Kidney glomerular epithelial cell (primary cell): ENCODE measurements at places on chromosomes 7 and 10.

DNA sequence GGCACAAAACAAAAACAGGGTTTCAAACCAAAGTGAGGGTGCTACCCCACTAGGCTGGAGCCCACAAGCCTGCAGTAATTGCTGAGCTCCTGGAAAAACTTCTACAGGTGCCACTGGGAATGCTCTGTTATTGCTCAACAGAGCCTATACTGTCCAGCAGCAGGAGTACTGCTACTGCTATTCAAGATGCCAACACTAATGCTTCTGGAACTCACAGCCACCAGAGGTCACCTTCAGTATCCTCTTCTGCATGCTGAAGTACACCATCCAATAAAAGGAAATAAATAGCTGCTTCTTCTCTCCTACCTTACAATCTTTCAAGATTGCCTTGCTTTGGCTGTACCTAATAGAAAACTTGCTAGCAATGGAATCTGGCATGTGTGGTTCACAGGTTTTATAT is 222.0 kb downstream of the LRRN3 start:
- no peak for DNase-seq

DNA sequence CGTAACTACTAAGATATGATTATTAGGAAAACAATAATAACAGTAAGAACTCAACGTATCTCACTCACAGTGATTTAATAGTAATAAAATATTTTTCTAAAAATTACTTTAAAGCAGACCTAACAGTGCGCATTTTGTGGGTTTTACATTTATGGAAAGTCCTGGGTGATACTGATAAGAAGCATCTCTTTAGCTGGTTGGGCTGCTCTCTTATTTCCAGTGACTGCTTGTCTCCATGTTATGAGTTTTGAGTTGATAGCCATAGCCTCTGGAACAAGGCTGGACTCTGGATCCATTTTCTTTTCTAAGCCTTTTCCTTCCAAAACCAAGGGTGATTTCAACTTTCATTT is 29.5 kb upstream of the INHBA start:
- DNase-seq = no peak

GRCh38 chr10:23955456-23956225 is 253.3 kb upstream of the KIAA1217 start:
- DNase-seq = no peak

DNA sequence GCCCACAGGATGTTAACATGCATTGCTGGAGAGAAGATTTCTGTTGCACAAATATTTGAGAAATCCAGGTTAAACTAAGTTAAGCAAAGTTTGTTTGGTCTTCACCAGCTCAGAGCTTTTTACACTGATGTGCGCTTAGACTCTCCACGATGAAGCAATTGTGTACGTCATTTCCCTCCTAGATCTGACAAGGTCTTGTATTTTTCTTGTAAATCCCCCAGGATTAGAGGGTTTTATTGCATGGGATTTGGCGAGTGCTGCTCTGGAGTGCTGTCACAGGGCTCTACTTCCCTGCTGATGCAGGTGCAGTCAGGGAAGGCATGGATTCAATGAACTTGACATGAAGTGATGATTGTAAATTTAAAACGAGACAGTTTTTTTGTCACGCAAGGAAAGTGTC is 173.3 kb downstream of the PDE1C start:
- no peak for DNase-seq

GRCh38 chr7:132436121-132436520 is 140.1 kb downstream of the PLXNA4 start:
- no peak for DNase-seq

DNA sequence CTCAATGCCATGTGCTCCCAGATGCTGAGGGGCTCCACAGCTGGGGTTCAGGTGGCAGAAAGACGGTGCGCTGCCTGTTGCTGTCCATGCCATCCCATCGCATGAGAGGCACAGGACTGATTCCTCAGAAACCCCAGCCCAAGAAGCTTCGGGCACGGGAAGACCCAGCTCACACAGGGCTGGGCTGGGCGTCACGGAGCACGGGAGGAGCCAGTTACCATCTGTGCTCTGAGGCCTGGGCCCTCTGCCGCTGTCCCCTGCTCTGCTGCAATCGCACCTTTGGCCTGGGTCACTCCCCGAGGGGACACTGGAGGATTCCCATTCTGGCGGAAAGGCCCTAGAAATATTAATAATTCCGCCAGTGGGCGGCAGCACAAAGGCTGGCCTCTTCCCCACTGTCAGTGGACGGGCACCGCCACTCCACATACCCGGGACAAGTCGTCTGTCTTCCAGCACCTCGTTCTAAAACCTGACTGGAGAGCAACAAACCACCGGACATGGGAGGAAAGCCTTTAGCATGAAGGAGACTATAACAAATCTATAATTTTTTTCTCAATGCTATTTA is 92.1 kb downstream of the PIP4K2A start:
- DNase-seq = no peak

GRCh38 chr7:44636926-44637325 is 30.5 kb downstream of the OGDH start:
- DNase-seq = no peak

DNA sequence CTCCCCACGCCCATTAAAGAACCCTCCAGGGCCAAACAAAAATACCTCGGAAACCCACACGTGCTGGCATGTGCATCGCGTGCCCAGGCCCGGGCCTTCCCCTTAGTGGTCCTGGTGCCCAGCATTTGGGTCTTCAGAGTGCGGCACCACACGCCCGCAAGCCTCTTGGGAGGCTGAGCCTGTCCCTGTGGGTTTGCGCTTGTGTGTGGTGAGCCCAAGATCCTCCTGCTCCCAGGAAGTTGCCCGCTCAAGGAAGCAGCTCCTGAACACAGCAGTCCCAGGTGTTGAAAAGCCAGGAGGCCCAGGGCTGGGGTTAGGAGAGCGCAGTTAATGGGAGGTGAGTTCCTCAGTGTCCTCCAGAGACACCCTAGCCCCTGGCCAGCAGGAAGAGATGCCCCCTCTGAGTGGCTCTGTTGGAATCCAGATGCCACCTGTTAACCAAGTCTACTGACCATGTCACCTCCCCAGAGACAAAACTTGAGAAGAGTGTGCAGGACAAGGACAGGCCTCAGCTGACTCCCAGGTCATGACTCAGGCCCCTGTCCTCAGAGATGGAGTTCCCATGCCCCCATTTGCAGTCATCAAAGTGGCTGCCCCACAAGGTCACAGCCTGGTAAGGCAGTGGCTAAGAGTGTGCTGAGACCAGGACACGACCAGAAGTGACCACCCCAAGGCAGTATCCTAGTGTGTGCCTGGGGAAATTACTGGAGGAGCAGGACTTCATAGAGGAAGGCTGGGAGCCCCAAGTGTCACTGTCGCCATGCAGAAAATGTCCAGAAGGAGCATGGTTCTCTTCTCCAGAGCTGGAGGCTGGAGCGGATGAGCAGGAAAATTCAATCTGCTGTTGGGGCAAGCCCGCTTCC is 5.2 kb downstream of the FZD9 start:
- no peak for DNase-seq

GRCh38 chr10:26029858-26030257 is 95.8 kb downstream of the MYO3A start:
- DNase-seq = no peak

- no peak for DNase-seq
Measured at GRCh38 chr7:94064541-94065191, 60.5 kb upstream of the BET1 start.

DNA sequence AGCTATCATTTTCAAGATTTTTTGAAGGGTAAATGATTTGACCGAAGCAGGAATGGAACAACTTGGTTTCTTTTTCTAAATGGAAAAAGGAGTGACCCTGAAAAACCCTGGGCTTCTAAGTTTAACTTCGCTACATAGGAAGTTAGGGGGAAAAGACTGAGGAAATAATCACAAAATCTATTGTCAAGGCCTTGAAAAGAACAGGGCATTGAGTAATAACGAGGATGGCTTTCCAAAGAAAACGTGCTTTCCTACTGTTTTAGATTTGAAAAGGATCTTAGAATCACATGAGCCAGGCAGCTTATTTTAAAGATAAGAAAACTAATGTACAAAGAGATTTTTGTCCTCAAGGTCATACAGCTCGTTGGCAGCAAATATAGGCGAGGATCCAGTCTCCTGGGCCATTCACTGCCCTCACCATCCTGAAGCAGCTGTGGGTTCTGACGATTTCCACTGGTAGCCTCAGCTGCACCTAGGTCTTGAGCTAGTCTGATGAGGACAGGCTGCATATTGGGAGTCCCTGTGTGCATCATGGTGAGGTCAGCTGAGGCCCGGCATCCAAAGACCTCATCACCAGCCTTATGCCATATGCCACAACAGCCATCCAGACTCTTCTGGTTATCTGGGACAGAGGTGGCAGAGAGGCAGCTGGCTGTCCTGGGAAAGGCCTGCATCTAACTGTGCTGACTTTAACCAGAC is 384.7 kb upstream of the NRP1 start:
- DNase-seq = no peak

- DNase-seq = peak; percentile 25
Measured at GRCh38 chr10:62047228-62047892, 145.9 kb downstream of the ARID5B start.

DNA sequence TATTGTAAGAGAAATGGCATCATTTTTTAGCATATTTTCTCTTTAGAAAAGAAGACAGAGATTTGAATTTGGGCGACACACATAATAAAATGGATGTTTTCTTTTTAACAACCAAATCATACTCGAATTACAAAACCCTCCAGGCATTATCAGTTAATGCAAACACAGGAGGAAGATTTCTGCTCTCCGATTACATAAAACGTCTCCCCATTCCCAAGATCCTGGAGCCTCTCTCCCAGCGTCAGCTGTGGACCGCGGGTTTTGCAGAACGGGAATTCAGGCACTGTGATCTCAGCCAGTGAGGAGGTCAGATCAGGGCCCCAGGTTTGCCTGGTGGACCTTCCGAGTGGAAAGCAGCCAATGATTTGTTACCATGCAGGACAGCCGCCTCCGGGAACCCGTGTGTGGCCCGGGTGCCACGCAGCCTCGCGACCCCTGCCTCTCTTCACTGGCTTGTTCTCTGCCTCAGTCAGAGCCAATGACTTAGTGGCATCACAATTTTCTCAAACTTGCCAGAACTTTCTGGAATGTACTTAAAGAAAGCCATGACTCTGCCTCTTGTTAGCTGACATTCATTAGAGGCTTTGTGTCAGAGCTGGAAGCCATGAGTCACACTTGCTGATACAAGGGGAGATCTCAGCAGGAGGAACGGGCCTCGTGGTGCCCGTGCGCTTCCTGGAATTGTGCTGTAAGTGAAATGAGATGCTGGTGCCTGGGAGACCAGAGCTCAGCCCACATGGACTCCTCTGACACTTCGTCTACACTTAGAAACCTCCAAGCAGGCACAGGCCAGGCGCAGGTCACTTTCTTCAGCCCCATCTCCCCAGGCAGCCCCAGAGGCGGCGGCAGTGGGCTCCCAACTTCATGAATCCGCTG is 246.1 kb downstream of the KLF6 start:
- peak; percentile 71 for DNase-seq

DNA sequence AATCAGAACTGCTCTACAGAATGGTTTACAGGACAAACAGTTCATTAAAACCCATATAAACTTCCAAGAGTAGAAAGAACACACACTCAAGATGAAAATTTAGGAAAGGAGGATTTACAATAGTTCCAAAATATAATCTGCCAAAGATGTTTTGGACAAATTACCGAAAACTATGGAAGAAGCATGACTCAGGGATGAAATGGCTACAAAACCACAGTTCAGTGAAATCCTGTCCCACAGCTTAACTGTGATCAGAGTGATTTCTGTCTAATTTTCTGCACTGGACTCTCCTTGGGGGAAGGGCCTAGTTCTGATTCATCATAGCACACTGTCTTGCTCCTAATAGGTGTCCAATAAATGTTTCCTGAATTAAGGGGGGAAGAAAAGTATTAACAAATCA is 82.2 kb downstream of the HIPK2 start:
- DNase-seq = no peak

DNA sequence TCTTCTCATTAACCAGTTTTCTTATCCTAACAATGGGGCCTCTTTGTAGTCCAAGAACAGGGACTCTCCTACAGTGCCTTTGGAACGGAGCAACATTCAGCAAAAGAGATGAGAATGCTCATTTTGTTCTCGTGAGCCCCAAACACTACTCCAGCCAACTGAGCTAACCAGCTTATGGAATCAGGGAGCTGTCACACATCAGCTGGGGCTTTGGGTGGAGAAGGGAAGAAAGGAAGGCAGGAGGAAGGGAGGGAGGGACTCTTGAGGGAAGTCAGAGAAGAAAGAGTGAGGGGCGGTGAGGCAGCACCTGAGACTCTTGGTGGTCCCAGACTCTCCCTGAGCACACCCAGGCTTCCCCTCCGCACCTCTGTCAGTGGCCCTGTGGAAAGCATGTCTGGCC is 123.1 kb downstream of the CLEC2L start:
- no peak for DNase-seq

- DNase-seq = no peak
Measured at GRCh38 chr7:38016567-38016966, 96.1 kb downstream of the EPDR1 start.

GRCh38 chr7:124152859-124153692 is 120.2 kb upstream of the TMEM229A start:
- peak; percentile 50 for DNase-seq

DNA sequence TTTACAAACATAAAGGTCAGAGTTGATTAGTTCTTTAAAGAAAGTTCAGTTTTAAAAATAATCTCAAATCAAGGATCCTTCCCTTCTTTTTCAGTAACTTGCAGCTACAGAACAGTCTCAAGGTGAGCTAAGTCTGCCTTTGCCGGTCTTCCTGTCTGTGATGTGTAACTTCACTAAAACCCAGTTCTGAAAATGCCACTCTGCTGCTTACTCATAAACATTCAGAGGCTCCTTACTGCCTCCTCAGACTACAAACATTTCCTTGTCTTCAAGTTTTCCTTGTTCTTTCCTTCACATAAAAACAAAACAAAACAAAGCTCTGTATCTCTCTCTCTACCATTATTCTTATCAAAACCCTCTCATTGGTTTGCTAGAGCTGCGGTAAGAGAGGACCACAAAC is 128.7 kb downstream of the ETV1 start:
- DNase-seq = no peak

DNA sequence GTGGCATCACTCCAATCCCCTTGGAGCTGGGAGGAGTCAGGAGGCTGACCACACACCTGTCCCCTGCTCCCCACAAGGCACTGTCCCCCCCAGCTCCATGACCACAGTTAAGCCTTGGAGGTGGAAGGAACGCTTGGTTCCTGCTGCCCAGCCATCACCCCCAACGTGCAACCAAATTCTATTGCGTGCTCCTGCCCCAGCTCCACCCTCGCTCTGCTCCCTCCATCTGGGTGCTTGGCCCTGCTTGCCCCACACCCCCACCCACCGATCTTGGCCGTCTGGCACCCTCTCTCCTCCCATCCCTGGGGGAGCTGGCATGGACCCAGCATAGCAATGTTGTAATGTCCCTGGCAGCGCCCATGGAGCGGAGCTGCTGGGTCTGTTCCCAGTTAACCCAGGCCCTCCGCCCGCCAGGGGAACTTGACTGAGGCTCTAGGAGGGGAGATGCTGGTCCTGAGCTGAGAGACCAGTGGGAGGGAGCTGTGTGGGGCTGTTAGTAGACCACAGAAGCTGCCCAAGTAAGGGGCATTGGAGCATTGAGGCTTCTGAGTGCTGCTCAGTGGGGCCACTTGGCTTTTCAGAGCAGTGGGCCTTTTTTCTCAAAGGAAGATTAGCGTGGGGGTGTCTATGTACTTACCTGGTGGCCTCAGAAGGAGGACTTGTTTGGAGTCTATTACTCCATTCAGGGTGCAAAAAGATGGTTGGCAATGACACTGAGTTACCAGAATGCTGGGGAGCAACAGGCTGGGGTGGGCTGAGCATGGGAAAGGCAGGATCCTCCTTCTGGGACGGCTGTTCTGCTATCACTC is 1.1 kb downstream of the EPHB6 start:
- DNase-seq = no peak
